NCI-H2081 treated with DMSO at 0.1 percent for 48 hours (cell line): ENCODE measurements at places on chromosomes 4 and X.

DNA sequence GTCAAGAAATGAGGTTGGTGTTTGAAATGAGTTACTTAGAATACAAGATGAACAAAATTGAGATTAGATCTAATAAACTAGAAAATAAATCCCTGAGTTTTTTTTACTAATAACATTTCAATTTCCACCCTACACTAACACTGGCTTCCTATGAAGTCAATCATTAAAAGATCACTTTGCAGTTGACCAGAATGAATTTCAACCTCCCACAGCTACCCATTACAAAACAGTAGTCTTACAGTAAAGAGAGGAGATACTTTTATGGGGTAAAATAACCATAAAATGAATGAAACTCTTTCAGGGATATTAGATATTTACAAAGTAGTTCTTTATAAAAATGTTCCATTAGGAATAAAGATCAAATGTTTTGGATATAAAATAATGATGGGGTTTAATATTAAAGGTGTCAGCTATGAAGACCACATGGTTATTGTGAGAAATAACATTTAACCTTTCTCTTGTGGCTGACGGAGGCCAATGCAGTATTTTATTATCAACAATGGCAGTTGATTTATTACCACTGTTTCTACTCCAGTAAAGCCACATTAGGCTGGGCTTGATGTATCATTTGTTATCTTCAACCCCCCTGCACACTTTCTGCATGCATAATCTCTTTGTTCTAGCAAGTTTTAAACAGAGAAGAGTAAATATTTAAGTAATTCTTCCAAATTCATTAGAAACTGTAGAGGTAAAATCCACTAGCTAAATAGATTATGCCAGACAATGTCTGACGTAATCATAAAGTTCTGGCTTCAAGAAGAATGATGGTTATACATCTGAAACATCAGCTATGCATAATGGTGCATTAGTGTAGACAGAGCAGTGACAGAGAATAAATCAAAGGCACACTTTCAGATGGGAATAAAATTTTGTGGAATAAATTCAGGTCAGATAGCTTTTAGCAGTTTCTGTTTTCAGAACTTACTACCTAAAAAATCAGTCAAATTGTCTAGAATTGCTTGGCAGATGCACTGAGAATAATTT, 516.6 kb downstream of the PCDH18 start:
- DNase-seq = no peak

DNA sequence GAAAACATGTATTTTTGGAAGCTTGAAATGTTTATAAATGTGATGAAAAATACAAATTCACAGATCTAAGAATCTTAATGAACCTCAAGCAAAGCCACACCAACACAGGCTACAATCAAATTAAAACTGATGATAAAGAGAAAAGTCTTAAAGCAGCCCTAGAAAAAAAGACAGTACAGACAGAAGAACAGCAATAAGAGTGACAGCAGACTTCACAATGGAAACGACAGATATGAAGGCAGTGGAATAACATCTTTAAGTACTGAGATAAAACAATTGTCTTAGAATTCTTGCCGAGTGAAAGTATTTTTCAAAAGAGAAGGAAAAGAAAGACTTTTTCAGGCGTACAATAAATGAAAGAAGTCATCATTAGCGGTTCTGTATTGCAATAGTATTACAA, 423.6 kb upstream of the LCORL start:
- DNase-seq = no peak

DNA sequence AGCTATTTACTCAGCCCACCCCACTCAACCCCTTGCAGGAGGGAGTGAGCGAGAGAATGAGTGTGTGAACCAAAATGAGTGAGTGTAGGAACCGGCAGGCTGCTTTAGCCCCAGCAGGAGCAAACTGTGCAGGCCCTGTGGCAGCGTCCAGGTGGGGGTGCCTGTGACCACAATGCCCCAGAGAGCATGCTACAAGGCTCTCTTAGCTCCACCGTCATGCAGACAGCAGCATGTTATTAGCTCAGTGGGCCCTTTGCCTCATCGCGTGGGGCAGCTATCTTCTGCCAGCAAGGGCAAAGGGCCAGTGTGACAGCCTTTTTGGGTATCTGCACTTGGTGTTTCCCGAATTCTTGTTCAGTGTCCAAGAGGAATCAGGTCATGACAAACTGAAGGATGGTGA, 271.3 kb downstream of the GPM6A start:
- no peak for DNase-seq

DNA sequence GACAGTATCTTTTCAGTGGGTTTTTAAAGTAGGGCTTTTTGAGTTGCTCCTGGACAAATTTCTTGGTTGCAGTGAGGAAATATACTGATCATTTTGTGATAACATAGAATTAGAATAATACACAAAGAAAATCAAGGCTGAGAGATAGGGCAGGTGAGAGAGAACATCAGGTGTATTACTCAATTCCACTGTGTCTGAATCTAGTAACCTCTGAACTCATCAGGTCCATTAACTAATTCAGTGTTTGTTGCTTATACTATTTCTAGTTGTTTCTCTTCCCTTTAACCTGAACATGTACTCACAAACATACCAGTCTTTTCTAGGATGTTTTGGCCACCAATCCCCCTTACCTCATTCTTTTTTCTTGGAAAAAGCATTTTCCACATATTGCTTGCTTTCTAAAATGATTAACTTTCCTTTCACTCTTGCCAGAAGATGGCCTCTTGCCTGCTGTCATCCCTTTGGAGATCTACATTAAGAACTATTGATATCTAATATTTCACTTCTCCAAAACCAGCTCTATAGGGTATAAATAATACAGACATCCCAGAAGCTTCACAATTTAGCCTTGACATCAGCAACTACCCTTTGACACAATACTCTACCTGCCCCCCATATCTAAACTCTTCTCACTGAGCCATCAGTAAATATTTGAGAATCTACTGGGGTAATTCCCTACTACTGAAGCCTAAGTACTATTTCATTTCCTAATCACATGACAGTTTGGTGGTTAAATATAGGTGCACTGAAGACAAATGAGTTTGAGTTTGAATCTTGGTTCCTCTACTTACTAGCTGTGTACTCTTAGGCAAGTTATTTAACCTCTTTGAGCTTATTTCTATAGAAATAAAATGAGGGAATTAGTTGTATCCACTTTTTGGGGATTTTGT, 470.8 kb upstream of the IGFBP7 start:
- no peak for DNase-seq

- no peak for DNase-seq
Measured at GRCh38 chr4:158527516-158527915, 5.8 kb downstream of the RXFP1 start.
